ENCODE measurements at places on chromosomes 2 and 18.
A peak's percentile ranks its signal among the peaks of the same experiment; 100 is the strongest.

DNA sequence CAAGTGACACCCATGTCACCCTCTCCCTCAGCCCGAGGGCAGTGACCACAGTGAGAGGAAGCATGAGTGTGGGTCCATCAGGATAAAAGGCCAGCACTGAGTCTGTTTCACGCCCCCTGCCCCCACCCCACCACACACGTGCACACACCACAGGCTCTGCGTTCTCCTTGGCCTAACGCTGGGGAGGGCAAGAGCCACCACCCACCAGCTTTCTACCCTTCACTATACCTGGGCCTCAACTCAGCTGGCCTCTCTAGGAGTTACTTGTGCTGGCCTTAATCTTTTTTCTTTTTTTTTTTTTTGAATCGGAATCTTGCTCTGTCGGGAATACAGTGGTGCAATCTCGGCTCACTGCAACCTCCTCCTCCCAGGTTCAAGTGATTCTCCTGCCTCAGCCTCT, 140.5 kb downstream of the ZFP36L2 start:
- no peak for DNase-seq

- DNase-seq, result no peak
These were observed 43.1 kb downstream of the GPC1 start for GRCh38 chr2:240478346-240479110.

DNA sequence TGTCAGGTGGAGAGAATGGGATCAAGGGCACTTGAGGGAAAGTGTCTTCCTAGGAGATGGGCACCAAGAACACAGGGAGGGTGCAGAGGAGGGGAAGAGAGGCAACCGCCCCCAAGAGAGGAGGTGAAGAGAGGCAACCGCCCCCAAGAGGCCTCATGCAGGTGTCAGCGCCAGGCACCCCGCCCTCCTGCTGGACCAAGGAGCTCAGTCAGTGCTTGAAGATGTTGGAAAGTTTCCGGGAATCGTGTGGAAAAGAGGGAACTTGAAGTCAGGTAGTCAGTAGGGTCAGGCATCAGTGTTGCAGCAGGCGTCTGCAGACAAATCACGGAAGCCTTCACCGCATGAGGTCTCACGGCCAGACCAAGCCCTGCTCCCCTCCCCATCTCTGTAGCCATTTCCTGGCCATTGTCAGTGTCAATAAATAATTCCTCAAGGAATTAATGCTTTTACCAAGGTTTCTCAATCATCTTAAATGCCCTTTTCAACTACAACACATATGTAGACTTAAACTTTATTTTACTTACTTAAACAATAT, 353.1 kb downstream of the EIPR1 start:
- no peak for DNase-seq

- DNase-seq, result no peak
These were observed 283.7 kb upstream of the VWC2L start for GRCh38 chr2:214127170-214127569.

DNA sequence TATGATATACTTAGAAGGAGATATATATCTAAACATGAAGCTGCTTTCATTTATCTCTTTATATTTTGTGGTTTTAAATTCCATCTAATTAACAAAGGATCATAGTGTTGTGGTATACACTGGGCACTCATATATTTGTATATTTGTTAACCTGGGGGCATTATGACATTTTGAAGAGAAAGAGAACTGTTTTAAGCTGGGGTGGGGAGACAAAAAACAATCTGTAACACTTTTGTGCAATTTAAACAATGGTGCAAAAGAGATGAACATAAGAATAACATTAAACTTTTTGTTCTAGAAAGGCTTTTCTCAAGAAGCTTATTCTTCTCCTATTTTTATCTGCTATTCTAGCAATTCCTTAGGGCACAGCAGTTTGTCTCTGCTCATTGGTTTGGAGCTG, 842.0 kb upstream of the CDH2 start:
- DNase-seq, result no peak

- no peak for DNase-seq
These were observed at the start of gene FAM110C for GRCh38 chr2:46471-47345. Gene FAM110C (minus strand): TSS chr2:46505. CDS start chr2:46385, 120 bp downstream.

DNA sequence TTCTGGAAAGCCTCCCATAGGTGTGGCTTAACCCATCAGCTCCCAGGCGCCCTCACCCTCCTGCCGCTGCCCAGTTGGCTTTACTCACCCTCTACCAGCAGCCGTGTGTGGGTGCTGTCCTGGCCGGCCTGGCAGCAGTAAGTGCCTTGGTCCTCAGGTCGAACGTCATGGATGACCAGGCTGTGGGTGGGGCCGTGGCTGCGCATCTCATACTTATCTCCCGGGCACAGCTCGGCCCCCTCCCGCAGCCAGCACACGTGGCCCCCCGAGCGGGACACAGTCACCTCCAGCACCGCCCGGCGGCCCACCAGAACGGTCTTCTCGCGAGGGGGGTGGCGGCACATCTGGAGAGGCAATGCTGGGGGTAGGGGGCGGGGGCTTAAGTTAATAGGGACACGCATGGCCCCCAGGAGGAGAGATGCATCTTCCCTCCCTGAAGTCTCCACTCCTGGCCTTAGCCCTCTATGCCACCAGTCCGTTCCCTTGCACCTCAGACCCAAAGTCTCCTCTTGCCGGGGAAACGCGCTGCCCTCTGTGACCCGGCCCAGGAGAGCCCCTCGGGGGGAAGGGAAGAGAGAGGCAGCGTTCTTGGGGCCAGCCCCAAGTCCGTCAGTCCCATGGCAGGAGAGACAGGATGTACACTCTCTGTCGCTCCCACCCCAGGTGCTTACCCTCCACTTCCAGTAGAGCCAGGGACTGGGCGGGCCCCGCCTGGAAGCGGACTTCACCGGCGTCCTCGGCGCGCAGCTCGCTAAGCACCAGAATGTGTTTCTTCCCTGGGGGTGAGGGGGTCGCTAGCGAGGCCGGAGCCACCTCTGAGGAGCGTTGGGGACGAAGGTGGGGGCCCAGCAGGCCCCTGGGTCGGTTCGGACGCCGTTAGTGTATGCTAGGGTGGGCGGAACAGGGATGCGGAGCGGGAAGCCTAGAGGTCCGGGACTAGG, 7.9 kb downstream of the TMEM198 start:
- peak; percentile 43 for DNase-seq

- no peak for DNase-seq
These were observed 15.1 kb upstream of the LMAN1 start for GRCh38 chr18:59374128-59374527.

DNA sequence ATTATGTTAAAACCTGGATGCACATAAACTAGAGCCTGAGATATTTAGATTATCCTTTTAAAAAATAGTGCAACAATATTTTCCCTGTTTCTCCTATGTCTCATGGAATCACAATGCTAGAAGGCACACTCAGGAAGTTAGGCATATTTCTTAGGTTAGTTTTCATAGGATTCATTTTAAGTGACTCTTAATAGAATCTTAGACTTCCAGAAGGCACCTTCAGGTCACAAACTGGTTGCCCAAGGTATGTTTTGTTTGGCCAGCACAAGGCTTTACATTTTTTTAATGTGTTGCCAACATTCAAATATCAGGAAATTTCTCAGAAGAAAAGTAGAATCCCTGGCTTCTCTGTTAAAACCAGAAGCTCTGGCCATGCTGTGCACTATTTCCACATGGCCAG, 129.3 kb downstream of the LNPK start:
- DNase-seq, result peak; percentile 50

DNA sequence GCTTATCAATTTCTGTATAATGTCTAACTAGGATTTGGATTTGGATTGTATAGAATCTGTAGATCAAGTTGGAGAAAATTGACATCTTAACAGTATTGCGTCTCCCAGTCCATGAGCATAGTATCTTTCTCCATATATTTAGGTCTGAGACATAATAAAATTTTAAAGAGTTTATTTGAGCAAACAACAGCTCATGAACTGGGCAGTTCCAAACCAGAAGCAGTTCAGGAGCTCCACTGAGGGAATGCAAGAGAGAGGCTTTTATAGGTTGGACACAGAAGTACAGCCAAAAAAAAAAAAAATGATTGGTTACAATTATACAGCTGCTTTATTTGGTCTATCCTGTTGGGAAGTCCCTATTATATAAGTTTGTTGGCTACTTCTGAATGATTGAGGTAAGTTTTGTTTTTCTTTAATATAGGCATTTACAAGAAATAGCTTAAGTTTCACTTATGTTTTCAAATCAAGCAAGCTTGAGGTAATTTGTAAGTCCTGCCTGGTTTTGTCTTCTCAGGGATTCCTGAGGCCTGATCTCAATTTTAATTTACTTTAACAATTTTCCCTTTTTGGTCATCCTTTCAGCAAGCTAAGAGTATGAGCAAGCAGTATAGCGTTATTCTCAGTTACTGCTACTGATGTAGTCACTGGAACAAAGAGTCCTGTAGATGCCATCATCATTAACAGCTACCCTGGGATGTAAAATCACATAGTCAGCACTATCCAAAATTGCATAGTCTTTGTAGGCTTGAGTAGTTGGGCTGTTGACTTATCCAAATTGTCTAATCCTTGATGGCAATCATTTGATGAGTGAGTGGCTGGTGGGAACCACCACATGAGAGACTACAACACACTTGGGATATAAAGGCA, 27.5 kb upstream of the RUFY4 start:
- DNase-seq, result no peak

- no peak for DNase-seq
These were observed 1485.4 kb upstream of the CELF4 start for GRCh38 chr18:39051013-39051412.

GRCh38 chr2:120559401-120559800, 176.3 kb upstream of the GLI2 start:
- DNase-seq, result peak; percentile 95

Measured in adipocyte (in vitro differentiated cells).